ENCODE measurements at places on chromosomes 3 and 15. TPM values are rescaled to one million over a fixed set of nuclear protein-coding genes. Genes with fewer than 3 reads are reported as not detected.

DNA sequence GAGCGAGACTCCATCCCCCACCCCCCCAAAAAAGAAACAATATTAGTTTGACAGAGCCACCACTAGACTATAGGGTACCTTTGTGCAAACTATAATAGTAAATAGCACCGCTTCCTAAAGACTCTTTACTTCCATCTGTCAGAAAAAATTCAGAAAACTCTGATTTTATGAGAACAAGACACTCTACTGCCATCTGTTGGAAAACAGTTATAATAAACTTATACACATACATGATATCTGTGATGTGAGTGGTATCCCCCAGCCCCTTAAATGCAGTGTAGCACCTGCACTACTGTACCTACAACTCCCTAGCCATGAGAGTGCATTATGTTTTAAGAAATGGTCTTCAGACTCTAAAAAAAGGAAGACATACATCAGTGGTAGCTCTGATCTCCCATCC is 47.1 kb upstream of the CTDSPL start:
- peaks cover 23% of the 10 kb centered on the region for H3K36me3 ChIP-seq
- H3K27ac ChIP-seq = no peak overlapping the region
- no peaks in the 10 kb centered on the region for H3K27me3 ChIP-seq
- no peak for DNase-seq
- peaks cover 26% of the 10 kb centered on the region for H3K4me1 ChIP-seq

DNA sequence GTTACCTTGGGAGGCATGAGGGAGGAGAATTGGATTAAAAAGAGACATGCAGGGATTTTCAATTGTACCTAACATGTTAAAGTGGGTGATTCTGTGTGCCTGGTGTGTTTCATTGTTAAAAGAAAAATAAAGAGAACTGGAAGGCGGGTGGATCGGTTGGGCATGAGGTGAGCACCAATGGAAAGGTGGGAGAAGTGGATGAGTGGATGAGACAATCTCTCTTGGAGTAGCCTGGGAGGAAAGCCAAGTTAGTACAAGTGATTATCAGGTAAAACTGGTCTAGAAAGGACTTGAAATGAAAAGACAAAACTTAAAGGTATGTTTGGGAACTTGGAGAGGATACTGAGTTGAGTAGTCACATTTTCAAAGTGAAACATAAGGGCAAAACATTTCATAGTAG is 12.1 kb downstream of the VEPH1 start:
- no peak overlapping the region for H3K27ac ChIP-seq
- H3K36me3 ChIP-seq = no peaks in the 10 kb centered on the region
- no peaks in the 10 kb centered on the region for H3K27me3 ChIP-seq

DNA sequence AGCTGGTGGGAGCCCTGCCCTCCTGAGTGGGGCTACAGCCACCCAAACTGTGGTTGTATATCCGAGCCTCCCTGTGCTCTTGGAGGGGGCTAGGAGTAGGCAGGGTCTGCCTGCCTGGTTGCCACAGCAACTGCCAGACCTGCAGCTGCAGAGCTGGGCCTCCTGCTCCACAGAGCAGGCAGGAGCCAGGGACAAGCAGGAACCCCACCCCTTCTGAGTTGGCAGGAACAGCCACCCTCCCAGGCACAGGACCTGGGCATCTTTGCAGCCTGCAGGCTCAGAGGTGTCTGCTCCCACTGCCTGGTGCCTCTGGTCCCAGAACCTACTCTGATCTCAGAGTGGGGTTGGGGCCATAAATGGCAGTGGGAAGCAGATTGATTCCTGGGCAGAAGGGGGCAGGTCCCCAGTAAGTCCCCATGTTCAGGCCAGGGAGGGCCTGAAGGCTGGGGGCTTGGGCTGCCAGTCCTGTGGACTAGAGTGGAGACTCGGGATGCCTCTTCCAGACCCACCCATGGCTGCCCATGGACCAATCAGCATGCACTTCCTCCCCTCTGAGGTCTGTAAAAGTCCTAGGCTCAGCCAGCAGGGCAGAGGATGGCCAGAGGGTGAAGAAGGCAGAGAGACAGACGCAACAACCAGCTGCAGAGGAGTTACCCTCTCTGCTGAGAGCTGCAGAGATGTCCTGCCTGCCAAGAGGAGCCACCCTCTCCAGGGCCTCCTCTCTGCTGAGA is 10.3 kb upstream of the LRRC31 start:
- H3K27me3 ChIP-seq = no peaks in the 10 kb centered on the region
- DNase-seq = no peak
- H3K27ac ChIP-seq = no peak overlapping the region

KCTD6 gene
- total RNA-seq = 15.0 TPM

BNC1 gene
- 0.30 TPM for total RNA-seq

Measured in spleen (tissue), 13 donors.